ENCODE measurements at places on chromosomes 2 and 18. TPM values are rescaled to one million over a fixed set of nuclear protein-coding genes. Genes with fewer than 3 reads are reported as not detected.

The HOXD13 gene
- not detected for total RNA-seq

The TRIM54 gene
- total RNA-seq = 0.13 TPM

The ZRANB3 gene
- 6.2 TPM for total RNA-seq

The TNFAIP6 gene
- total RNA-seq = not detected

The CRYBA2 gene
- not detected for total RNA-seq

The MYO3B gene
- total RNA-seq = 0.18 TPM

DNA sequence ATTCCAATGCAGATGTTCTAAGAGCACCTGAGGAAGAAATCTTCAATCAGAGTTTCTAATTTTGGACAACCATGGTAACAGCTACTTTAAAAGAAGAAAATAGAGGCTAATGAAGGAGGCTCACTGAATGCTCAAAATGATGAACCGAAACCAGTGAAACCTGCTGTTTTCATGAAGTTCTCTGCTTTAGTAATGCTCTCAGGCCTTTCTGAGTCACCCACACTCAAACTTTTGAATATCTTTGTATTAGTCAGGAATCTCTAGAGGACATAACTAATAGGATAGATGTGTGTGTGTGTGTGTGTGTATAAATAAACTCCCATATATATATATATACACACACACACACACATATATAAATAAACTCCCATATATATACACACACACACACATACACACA lies 76.9 kb upstream of the RIT2 start:
- no peak for DNase-seq

DNA sequence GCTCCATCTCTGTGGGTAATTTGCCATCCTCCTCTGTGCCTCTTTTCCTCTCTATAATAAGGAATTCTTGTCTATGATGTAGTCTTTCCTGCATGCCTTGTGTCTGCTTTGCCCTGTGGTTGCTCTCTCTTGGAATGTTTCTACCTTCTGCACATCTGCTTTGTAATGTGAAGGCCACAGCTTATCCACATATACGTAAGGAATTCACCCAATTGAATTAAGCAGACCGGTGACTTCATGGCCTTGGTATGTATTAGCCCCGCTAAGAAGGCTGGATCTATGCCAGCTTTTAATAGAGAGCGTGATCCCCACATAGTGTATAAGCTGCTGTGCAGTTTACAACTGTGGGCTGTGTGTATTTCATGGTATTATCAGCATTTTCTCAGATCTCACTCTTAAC lies 274.7 kb downstream of the RNF144A start:
- DNase-seq = no peak

DNA sequence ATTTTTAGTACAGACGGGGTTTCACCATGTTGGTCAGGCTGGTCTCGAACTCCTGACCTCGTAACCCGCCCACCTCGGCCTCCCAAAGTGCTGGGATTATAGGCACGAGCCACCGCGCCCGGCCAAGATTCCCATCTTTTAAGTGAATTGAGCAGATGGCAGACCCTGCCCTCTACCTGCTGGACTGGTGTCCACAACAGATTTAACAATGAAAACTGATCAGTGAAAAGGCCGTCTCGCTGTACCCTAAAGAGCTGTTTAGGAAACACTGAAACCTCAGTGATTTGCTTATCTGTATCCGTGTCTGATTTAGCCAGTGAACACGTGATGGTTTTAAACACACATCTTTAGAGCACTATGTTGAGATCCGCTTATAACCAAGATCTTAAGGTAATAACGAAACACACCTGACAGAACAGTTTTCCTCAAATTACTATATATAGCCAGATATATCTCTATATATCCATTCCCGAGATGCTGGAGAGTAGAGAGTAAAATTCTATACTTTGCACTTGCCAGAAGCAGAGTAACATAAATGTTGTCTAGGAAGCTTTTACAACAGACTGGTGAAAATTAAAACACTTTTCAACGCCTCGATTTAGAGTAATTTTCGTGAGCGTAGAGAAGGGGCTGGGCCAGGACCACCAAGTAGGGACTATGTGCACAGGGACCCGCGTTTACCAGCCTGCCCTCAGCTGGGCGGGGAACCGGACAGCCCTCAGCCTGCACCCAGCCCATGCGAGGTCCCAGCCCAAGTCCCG lies 594 bp downstream of the FAM161A start:
- no peak for DNase-seq

DNA sequence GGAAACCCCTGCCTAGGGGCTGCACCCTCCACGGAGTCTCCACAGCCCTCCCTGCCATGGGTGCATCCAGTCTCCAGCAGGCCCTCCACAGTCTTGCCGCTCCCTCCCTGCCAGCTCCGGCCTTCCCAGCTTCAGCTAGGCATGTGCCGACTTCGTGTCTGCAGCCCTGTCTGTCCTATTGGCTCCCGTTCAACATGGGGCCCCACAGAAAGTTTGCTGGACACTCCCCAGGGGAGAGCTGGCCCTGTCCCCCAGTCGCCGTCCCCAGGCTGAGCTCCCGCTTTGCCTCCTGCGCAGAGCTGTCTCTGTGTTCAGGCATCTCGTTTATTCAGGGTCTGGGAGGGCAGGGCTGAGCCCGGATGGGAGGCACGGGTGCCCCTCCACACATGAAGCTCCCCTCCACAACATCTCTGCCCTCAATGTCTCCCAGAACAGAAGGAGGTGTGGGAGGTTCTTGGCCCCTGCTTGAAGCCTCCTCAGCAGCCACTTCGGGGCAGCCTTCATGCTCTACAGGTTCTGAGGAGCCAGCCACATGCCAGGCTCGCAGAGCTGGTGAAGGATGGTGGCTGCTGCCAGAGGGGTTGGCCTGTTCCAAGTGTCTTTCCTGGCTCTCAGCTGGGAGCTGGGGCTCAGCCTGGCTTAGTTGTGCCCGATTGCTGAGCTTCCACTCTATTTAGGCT lies 120.1 kb upstream of the PXDN start:
- DNase-seq = no peak

Measured in activated CD4-positive, alpha-beta memory T cell treated with anti-CD3 and anti-CD28 coated beads, Interleukin-2, amount 10 ng/mL, durations not matched to agents 7 days and 5 days (primary cell).